ENCODE measurements at places on chromosomes 7 and 10.

- DNase-seq = no peak
Observed at GRCh38 chr7:138030679-138031351, 28.9 kb upstream of the CREB3L2 start.

GRCh38 chr7:88480896-88481295 is 174.2 kb upstream of the STEAP4 start:
- no peak for DNase-seq

DNA sequence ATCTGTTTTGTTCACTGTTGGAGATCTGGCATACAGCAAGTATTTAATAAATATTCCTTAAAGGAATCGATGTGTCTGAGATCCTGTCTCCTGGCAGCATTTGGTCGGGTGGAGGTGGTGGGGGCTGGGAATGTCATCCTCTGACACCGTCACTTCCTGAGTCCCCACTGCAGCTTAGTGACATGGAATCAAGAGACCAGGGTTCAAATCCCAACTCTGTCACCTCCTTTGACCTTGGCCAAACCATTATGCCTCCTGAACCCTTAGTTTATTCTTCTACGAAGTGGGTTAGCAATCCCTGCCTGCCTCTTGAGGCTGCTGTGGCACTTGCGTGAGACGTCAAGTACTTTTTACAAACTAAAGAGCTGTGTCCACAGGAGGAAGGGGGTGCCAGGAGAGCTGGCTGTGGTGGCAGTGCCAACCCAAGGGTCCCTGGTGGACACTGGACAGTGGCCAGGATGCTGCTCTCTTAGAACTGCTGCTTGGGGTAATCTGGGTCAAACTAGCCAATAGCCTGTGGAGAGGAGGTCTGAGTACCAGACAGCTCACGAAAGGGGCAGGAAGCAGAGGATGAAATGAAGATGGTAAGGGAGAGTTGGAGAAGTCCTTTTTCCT is 8.0 kb upstream of the ZMIZ1 start:
- no peak for DNase-seq

DNA sequence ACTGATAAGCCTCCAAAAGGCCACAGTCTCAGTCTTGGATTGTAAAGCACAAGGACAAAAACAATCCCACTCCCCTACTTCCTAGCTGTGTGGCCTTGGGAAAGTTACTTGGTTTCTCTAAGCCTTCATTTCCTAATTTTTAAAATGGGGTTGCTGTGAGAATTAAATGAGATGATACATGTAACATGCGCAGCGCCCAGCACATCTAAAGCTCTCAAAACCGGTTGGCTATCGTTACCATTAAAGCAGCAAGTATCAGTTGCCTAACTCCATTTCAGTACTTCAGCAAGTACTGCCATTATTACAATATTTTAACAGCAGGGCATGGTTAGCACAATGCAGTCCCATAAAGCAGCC is 1.9 kb downstream of the NRCAM start:
- DNase-seq = no peak

- no peak for DNase-seq
Observed at GRCh38 chr7:139523199-139523941, at the start of gene CLEC2L. TSS of gene CLEC2L (plus strand) at chr7:139523685. CDS start at chr7:139523928, 243 bp downstream.

DNA sequence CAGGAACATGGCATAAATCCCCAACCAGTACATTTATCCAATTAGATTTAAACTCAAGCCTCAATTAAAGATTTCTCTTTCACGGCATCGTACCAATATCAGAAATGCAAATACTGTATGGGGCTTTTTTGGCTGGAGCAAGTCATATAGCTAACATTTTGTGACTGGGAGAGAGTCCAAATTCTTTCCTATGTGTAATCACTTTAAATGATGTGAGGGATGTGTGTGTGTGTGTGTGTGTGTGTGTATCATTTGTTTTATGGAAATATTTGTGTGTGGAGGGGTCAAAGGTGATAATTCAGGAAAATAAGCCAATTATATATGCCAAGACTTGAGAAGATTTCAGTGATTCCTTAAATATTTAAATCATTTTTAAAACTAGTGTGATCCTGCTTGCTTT is 196.6 kb downstream of the TRIL start:
- no peak for DNase-seq

DNA sequence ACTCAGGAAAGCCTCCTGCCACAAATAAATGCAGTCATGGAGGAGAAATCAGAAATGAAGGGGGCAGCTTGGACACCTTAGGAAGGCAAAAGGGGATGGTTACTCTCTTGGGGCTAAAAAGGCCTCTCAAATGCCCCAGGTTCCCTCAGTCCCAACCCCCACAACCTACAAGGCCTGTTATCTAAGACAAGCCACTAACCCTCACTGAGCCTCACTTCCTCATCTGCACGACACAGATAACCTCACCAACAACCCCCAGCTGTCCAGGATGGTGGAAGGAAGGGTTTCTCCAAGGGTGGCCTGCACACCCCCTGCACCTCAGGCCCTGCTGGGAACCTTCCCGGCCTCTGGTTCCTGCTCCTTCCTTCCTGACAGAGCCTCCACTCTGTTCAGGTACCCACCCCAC is 29.2 kb downstream of the SORBS1 start:
- no peak for DNase-seq

- DNase-seq = no peak
Observed at GRCh38 chr10:120172356-120172755, 279.8 kb downstream of the SEC23IP start.

- no peak for DNase-seq
Observed at GRCh38 chr10:8305876-8306652, 251.6 kb downstream of the GATA3 start.

DNA sequence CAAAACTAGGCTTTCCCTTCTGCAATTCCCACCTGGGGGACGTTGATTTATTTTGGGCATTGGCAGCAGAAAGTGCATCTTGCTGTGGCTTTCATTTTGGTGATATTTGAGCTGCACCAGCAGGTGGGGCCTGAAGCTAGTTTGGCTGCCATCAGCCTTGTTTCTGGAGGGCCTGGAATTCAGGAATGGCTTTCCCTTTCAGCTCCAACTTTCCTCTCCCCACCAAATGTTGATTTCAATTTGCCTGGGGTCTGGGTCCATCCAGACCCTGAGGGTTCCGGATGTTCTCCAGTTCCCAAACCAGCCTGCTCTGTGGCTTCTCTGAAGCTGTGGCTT is 640.4 kb downstream of the TYW1 start:
- DNase-seq = peak; percentile 12

DNA sequence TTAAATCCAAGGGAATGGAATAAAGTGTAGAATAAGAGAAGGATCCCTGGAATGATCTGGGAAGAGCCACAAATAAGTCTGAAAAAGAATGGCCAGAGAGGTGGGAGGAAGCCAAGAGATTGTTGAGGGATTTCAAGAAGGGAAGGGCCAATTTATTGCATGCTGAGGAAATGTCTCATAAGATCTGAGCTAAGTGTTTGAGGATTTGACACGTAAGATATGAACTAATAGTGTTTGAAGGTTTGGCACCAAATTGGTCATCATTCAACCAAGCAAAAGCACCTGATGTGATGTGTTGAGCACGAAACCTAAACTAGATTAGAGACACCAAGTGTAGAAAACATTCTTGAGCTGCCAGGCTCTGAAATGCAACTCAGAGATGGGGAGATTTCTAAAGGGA is 97.9 kb downstream of the TSPAN12 start:
- DNase-seq = no peak

GRCh38 chr10:35231646-35232045 is 104.7 kb upstream of the CCNY start:
- no peak for DNase-seq

DNA sequence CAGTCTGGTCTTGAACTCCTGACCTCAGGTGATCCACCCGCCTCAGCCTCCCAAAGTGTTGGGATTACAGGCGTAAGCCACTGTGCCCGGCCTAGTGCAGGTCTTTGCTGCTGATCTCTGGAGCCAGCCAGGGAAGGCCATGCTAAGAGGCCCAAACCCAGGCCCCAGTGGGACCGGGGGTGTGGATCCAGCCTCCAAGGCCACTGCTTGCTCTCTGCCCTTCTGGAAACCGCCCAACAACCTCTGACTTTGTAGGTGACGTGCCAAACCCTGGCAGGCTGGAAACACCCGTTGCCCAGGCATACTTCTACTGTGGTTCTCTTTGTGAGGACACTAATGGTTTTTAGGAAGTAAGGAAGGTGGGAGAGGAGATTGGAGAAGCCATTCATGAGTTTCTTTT is 83.5 kb upstream of the GNA12 start:
- DNase-seq = no peak
